ENCODE measurements at places on chromosomes 11 and 22. TPM values are rescaled to one million over a fixed set of nuclear protein-coding genes. Genes with fewer than 3 reads are reported as not detected.

GRCh38 chr11:12090061-12090591 lies 20.3 kb upstream of the MICAL2 start:
- H3K4me1 ChIP-seq, result peaks cover 14% of the 10 kb centered on the region
- no peaks in the 10 kb centered on the region for H3K36me3 ChIP-seq
- no peak overlapping the region for H3K27ac ChIP-seq
- DNase-seq, result no peak
- no peaks in the 10 kb centered on the region for H3K27me3 ChIP-seq

GRCh38 chr11:230431-230830 lies 5.7 kb downstream of the SIRT3 start:
- no peaks in the 10 kb centered on the region for H3K4me1 ChIP-seq
- H3K36me3 ChIP-seq, result no peaks in the 10 kb centered on the region
- H3K27ac ChIP-seq, result no peak overlapping the region
- H3K27me3 ChIP-seq, result no peaks in the 10 kb centered on the region
- H3K4me3 ChIP-seq, result no peak overlapping the region

DNA sequence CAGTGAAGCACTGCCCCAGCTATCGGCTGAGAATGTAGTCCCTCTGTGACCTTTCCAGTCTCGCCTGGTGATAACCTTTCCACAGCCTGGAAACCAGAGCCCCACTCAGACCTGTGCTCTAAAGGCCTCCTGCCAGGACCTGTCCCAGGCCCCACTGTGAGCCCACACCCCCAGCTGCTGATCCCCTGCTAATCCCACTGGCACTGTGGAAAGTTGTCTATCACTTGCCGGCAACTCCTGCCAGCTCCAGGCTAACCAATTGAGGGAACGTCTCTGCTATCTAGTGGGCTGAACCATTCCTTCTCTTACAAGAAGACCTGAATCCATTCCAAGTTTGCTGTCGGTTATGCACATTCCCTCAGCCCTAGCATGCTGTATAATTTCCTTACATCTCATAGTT lies 328.2 kb downstream of the FAM181B start:
- no peaks in the 10 kb centered on the region for H3K36me3 ChIP-seq
- H3K4me1 ChIP-seq, result no peaks in the 10 kb centered on the region
- no peak overlapping the region for H3K27ac ChIP-seq
- H3K27me3 ChIP-seq, result no peaks in the 10 kb centered on the region

DNA sequence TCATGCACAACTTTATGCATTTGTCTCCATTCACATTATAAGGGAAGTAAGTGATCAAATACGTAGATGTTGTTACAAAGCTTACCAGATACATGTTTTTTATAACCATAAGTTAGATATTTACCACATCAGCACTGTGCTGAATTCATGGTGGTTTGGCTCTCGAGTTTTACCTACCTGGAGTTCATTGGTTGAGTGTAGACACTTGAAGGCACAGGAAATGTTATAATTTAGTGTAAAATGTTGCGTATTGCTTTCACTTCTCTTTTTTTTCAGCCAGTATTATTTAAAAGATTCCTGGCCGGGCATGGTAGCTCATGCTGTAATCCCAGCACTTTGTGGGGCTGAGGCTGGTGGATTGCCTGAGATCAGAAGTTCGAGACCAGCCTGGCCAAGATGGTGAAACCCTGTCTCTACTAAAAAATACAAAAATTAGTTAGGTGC lies 53.1 kb upstream of the GRK2 start:
- H3K4me1 ChIP-seq, result no peaks in the 10 kb centered on the region
- H3K27ac ChIP-seq, result no peak overlapping the region
- H3K36me3 ChIP-seq, result no peaks in the 10 kb centered on the region
- no peak for DNase-seq
- H3K27me3 ChIP-seq, result no peaks in the 10 kb centered on the region
- no peak overlapping the region for H3K4me3 ChIP-seq

- no peaks in the 10 kb centered on the region for H3K27me3 ChIP-seq
- no peak overlapping the region for H3K27ac ChIP-seq
- H3K4me3 ChIP-seq, result no peak overlapping the region
- H3K4me1 ChIP-seq, result no peaks in the 10 kb centered on the region
- DNase-seq, result no peak
These were observed 35.1 kb downstream of the TTC12 start for GRCh38 chr11:113349528-113349927.

- H3K27ac ChIP-seq, result no peak overlapping the region
- DNase-seq, result peak; percentile 66
- H3K4me1 ChIP-seq, result no peaks in the 10 kb centered on the region
- no peaks in the 10 kb centered on the region for H3K36me3 ChIP-seq
These were observed 110.8 kb downstream of the ARHGAP8 start for GRCh38 chr22:44862981-44863860.

DNA sequence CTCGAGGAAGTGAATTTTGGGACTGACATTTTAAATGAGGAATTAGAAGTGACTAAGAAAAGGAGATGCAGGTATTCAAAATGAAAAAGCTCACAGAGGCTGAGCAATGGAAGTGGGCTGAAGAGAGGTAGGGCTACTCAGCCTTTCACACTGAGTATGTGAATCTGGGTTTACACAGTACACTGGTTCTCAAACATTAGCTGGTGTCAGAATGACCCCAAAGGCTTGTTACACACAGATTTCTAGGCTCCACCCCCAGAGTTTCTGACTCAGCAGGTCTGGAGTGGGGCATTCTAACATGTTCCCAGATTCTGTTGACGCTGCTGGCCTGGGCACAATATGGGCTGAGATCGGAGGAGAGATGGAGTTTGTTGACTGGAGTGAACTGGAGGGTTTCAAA lies 32.8 kb downstream of the CADM1 start:
- H3K4me3 ChIP-seq, result no peak overlapping the region
- H3K27ac ChIP-seq, result no peak overlapping the region
- no peak for DNase-seq

GRCh38 chr11:69650081-69650831 lies 9.3 kb downstream of the CCND1 start:
- no peak overlapping the region for H3K27ac ChIP-seq
- DNase-seq, result no peak
- H3K36me3 ChIP-seq, result peaks cover 87% of the 10 kb centered on the region
- H3K4me1 ChIP-seq, result peaks cover 4% of the 10 kb centered on the region
- H3K27me3 ChIP-seq, result no peaks in the 10 kb centered on the region
- no peak overlapping the region for H3K4me3 ChIP-seq

- DNase-seq, result no peak
- H3K27ac ChIP-seq, result no peak overlapping the region
These were observed 124.3 kb downstream of the BUD13 start for GRCh38 chr11:116648247-116649174.

- H3K4me3 ChIP-seq, result no peak overlapping the region
- no peaks in the 10 kb centered on the region for H3K36me3 ChIP-seq
- no peaks in the 10 kb centered on the region for H3K4me1 ChIP-seq
- H3K27ac ChIP-seq, result no peak overlapping the region
These were observed 177.5 kb upstream of the TMEM45B start for GRCh38 chr11:129637983-129638776.

DNA sequence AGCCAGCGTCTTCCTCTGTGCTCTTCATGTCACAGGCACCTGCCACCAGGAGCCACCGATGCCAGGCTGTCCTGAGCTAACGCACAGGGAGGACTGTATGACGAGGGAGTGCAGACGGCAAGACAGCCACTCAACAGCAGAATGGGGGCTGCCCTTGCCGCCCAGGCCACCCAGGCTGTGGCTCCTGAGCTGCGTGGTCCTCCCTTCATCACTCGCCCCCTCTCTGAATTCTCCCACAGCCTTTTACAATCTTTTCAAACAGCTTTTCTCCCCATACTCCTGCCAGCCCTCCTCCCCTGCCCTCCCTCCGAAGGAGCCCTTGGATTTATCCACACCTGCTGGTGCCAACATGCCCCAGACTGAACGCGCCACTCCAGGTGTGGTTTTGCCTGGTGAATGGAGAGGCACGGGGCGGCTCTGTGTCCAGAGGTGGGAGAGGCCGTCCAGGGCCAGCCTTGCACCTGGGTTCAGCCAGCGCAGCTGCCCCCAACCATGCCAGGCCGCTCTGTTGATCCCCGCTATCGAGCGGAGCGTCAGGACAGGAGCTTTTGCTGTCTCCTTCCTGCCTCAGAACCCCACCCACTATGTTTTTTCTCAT lies 22.0 kb downstream of the OVOL1 start:
- no peak overlapping the region for H3K27ac ChIP-seq
- peaks cover 2% of the 10 kb centered on the region for H3K4me1 ChIP-seq
- no peaks in the 10 kb centered on the region for H3K36me3 ChIP-seq
- H3K4me3 ChIP-seq, result no peak overlapping the region
- no peaks in the 10 kb centered on the region for H3K27me3 ChIP-seq

GRCh38 chr11:63553759-63554158 lies 9.4 kb downstream of the PLAAT2 start:
- H3K4me3 ChIP-seq, result no peak overlapping the region
- H3K27me3 ChIP-seq, result no peaks in the 10 kb centered on the region
- no peaks in the 10 kb centered on the region for H3K4me1 ChIP-seq
- H3K27ac ChIP-seq, result no peak overlapping the region

RASL10A gene
- 1.4 TPM for total RNA-seq

STIM1 gene
- 11.6 TPM for total RNA-seq

RPS6KA4 gene
- 13.2 TPM for total RNA-seq

PLAAT4 gene
- total RNA-seq, result 2.6 TPM

SUSD2 gene
- 1.5 TPM for total RNA-seq

RCOR2 gene
- 80.1 TPM for total RNA-seq

DEPDC7 gene
- total RNA-seq, result 7.6 TPM

CCDC116 gene
- not detected for total RNA-seq

FGF3 gene
- not detected for total RNA-seq

KRTAP5-1 gene
- not detected for total RNA-seq

ARHGAP20 gene
- 0.28 TPM for total RNA-seq

APOBEC3B gene
- total RNA-seq, result 14.2 TPM

PLEKHA7 gene
- total RNA-seq, result 25.6 TPM

Measured in H1 (cell line).